AG04449 (cell line): ENCODE measurements at places on chromosomes 13 and 19.

DNA sequence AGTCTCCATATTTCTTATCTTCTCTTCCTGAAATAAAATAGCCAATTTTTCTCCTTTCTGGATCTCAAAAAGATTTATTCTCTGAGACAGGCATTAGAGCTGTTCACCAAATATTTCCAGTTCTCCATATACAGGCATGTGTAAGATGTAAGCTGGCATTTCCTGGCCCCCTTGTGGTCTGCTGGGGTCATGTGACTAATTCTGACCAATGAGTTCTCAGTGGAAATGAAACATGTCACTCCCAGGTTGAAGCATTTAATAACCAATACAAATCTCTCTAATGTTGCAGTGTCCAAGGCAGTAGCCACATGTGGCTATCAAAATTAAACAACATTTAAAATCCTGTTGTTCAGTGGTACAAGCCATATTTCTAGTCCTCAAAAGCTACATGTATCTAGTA, 14.8 kb upstream of the CACNA1A start:
- DNase-seq = no peak

- no peak for DNase-seq
These were observed 222.9 kb upstream of the HTR2A start for GRCh38 chr13:47119575-47120235.

- no peak for DNase-seq
These were observed 325.1 kb downstream of the SLC7A1 start for GRCh38 chr13:29270271-29270985.

GRCh38 chr13:86201477-86201876, 402.3 kb upstream of the SLITRK6 start:
- no peak for DNase-seq

DNA sequence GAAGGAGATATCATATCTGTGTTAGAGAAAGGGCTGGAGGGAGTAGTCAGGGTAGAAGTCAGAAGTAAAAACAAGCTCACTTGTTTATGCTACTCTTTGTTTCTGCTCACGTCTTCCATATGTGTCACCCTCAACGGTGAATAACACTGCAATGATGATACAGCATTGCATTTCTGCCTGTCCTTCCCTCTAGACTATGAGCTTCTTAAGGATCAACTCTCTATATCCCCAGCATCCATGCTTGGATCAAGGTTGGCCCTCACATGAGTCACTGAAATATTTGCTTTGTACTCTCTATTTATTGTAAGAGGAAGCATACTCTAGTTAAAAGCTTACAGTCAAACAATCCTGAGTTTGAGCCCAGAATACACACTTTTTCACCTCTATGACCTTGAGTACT, 406.0 kb downstream of the RFC3 start:
- DNase-seq = no peak

DNA sequence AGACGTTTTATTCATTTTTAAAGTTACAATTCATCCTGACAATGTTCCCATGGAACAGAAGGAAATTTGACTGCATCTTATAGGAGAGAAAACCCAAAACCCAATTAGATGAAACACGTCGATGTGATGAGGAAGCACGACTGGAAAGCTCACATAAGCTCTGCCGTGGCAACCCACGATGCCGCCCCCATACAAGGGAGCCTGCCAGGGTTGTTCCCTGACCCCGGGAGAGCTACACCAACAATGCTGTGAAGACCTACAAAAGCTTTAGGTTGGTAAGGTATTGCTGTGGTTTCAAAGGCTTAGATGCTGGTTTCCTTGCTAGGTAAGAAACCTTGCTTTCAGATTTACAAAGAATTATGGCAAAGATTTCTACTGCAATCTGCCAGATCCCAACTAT, 393.1 kb downstream of the KLF12 start:
- DNase-seq = no peak

DNA sequence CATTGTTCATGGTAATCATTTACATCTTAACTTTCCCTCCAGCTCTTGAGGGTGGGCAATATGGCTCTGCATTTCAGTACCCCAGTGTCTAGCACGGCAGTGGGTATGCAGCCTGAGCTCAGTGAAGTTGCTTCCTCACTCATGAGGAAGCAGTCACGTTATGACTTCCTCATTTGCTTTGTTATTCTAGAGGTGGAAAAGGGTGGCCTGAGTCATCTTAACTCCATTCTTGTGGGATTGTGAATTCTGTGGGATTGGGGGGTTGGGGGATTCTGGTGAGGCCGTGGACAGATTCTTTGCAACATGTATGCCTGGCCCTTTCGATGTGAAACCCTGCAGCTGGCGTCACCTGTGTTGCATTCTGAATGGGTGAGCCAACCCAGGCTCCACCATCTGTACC, 406.7 kb upstream of the ZNF507 start:
- no peak for DNase-seq
